ENCODE measurements at places on chromosomes 3 and 15. TPM values are rescaled to one million over a fixed set of nuclear protein-coding genes. Genes with fewer than 3 reads are reported as not detected.

DNA sequence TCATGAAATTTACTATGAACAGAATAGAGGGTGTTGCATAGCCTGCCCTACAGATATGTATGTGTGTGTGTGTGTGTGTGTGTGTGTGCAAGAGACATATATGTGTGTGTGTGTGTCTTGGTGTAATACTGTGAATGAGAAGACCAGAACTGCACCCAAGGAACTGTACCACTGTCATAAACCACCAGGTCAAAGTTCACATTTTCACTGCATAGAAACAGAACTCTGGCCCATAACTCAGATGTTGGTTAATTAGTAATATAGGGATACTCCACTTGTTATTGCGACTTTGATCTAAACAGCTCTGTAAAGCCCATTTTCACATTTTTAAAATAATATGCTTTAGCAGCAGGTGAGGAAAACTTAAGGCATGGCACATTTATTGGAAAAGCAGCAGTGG lies 111.8 kb downstream of the IGF2BP2 start:
- DNase-seq, result no peak

DNA sequence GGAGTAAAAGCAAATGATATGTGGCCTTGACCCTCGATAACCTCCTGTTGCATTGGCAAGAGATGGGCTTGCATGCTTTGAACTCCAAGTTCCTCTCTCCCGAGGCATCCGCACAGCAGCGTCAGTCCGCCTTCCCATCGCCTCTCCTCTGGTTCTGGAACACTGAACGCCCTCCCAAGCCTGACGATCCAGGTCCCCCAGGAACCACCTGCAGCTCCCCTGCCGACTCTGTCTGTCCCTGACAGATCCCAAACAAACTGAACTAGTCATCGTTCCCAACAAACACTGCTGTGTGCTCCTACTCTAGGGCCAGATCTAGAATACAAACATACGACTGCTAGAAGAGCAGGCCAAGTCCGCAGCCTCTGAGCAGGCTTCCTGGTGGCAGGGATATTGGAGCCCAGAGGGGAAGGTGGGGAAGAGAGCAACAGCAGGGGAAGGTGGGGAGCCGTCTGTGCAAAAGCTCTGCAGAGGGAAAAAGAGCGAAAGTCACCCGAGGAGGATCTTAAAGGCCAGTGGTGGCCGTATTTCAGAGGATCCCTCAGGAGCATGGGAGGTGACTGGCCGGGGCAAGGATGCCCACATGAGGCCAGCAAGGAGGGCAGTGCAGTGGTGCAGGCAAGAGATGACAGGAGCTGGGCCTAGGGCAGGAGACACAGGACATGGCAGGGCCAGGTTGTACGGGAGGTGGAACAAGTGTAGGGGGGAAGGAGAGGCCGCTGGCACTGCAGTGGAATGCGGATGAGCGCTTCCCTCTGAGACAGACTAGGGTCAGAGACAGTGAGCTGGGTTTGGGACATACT lies 50.8 kb downstream of the PCSK6 start:
- DNase-seq, result no peak

GRCh38 chr3:168583977-168584376 lies 488.3 kb upstream of the GOLIM4 start:
- no peak for DNase-seq

DNA sequence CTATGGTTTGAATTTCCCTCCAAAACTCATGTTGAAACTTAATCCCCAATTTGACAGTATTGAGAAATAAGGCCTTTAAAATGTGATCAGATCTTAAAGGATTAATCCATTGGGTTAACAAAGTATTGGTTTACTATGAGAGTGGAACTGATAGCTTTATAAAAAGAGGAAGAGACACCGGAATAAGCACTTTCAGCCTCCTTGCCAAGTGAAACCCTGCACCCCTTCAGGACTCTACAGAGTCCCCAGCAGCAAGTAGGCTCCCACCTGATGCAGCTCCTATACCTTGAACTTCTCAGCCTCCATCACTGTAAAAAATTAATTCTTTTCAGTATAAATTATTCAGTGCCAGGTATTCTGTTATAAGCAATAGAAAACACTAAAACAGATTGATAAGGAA lies 348.3 kb downstream of the CGGBP1 start:
- DNase-seq, result no peak

GRCh38 chr3:54863786-54864185 lies 64.1 kb downstream of the LRTM1 start:
- no peak for DNase-seq

- no peak for DNase-seq
These were observed 521.9 kb downstream of the FOXP1 start for GRCh38 chr3:71061581-71061980.

DNA sequence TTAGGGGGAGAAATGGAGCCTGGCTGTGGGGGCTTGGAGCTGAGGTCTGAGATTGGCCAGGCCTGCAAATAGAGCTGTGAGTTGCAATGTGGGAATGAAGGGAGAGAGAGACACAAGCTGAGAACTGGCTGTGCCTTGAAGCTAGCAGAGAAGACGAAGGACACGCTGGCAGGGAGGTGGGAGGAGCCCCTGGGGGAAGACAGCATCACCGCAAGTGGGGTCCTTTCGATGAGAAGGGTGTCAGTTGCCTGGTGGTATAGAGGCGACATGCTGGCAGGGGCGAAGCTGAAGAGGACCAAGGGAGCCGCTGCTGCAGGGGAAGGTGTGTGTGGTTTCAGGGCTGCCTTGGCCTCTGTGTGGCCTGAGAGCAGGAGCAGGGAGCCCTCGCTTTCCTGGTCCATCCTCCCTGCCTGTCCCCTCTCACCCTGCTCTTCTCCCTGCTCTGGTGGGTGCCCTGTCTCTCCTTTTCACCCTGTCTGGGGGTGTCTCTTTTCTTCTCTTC lies 5.5 kb downstream of the RHCG start:
- no peak for DNase-seq

- no peak for DNase-seq
These were observed 120.8 kb upstream of the PHLDB2 start for GRCh38 chr3:111738238-111738637.

DNA sequence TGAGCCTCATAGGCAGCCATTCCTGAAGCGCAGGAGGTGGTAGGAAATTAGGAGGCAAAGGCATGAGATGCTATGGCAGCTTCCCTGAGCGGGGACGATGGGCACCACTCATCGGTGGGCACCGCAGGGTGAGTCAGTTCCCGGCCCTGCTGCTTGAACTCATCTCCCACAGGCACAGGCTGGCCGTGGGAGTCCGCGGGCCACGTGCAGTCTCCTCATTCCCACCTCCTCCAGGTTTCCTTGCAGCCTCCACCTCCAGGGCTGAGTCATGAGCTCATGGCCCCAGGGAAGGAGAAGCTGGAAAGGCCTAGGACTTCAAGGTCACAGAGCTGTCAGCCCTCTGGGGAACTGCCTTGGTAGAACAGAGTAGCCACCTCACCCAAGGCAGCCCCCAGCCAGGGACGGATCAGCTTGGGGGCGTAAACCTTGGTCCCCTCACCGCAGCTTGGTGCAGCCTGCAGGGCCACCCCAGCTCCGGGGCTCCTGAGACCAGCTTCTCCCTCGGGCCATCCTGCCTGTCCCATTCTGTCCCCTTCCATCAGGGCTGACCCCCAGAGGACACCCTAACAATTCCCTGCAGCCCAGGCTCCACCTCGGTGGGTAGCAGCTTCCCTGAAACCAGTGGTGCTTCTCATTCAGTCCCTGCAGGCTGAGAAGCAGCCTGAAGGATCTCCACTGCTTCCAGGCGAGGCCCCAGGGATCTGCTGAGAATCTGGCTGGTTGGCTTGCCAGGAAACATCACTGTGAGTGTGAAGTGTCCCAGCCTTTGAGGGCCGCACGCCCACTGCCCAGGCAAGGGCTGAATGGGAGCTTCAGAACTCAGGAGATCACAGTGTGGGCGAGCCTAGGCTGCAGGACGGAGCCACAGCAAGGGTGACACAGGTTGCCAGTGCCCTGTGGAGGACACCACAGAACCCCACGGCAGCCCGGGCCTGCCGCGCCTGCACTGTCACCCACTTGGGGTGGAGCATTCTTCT lies 150.7 kb upstream of the MEF2A start:
- no peak for DNase-seq

Gene SERINC4
- 0.42 TPM for polyA plus RNA-seq

Gene TRH
- 0.34 TPM for polyA plus RNA-seq

Gene NSUN3
- 7.0 TPM for polyA plus RNA-seq
